ENCODE measurements at places on chromosomes 13 and 19. TPM values are rescaled to one million over a fixed set of nuclear protein-coding genes. Genes with fewer than 3 reads are reported as not detected.

The ZNF773 gene
- 1.7 TPM for total RNA-seq

The FAM187B gene
- total RNA-seq: not detected

The ACP7 gene
- 0.10 TPM for total RNA-seq

The OR7D2 gene
- total RNA-seq: 0.10 TPM

The IFNL1 gene
- not detected for total RNA-seq

The DLL3 gene
- 0.53 TPM for total RNA-seq

The ZNF418 gene
- 0.40 TPM for total RNA-seq

The RNF225 gene
- not detected for total RNA-seq

All from mammary microvascular endothelial cell (primary cell).